ENCODE measurements at places on chromosomes 1 and 21.

DNA sequence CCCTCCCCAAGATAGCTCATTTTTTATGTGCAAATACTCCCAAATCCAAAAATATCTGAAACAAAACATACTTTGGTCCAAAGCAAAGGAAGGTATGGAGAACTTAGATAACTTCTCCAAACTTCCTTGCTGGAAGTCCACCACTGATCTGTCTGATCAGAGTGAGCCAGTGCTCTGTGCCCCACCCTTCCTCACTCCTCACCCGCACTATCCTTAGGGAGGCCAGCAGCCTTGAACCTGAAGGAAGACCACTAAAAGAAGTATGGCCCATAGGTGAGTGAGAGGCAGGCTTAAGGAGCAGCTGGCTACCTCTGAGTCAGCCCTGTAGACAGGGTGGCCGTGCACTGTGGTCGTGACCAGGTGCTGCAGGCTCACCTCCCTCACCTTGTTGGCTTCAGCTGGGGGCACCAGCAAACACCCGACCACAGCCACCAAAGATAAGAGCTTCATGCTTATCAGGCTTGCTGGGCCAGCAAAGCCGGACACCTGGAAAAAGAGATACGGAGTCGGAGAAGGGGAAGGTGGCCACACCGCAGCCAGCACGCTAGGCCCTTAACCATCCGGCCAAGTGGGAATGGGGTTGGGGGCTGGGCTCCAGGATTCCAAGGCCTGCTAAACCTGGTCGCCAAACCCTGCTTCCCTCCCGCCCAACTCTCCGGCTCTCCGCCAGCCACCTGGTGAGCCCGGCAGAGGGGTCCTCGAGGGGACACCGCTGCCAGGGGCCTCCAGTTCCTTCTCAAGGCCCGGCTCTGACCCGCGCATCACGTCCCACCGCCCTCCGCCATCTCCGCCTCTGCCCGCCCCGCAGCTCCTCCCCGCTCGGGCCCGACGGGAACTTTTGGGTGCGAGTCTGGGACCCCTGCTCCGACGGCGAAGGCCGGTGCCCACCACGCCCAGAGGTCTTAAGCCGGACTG, 543 bp downstream of the TMEM9 start:
- no peak for DNase-seq

DNA sequence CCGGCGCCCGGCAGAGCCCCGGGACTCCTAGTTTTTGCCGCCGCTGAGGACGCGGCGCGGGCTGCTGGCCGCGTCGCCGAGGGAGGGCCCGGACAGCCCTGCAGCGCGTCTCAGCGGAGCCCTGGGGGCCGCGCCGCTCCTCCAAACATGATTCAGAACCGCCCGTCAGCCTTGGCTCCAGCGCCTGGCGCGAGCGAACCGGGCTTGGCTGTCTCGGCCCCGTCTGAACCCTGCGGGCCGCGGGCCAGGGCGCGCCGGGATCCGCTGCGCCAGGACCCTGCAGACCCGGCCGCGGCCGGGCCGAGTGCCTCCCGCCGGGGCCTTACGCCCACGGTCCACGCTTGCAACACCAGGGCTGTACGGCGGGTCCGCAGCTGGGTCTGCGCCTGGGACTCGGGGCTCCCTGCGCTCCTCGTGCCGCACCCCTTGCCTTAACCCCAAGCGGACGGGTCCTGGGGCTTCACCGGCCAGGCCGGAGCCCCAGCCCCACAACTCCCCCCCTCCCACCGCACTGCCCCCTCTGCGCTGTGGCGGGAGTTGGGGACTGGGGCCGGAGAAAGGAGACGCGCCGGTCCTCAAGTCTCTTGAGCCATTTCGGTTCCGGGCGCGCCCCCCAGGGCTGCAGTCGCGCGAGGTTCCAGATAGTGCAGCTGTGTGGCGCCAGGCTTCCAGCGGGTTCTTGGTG, 48.4 kb upstream of the CD34 start:
- no peak for DNase-seq

DNA sequence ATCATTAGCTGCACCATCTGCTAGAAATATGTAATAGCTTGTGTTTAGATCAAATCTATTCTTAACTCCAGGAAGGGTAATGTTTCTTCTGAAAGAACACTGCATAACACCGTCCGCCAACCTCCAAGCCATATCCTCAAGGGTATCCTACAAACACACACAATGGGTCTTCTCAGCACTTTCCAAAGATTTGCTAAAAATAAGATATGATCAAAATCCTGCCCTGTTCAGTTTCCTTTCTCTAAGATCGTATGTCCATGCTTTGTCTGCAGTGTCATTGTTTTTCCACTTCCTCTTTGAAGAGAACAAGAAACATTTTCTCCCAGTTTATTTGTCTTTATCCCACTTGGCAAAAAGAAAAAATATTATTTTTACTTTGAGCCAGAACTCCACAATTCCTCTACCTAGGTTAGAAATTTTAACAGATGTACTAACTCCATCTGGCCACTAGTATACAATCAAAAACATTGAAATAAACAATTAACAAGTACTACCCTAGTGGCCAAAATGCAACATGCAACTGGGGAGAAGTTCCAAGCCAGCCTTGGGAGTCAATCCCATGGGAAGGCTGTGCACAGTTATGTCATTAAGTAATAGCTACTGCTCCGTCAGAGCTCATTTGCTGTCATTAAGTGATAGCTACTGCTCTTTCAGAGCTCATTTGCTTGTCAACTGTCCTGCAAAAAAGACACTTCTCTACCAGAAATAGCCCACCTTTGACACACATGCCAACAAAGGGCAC, 37.8 kb downstream of the FRRS1 start:
- DNase-seq: no peak

DNA sequence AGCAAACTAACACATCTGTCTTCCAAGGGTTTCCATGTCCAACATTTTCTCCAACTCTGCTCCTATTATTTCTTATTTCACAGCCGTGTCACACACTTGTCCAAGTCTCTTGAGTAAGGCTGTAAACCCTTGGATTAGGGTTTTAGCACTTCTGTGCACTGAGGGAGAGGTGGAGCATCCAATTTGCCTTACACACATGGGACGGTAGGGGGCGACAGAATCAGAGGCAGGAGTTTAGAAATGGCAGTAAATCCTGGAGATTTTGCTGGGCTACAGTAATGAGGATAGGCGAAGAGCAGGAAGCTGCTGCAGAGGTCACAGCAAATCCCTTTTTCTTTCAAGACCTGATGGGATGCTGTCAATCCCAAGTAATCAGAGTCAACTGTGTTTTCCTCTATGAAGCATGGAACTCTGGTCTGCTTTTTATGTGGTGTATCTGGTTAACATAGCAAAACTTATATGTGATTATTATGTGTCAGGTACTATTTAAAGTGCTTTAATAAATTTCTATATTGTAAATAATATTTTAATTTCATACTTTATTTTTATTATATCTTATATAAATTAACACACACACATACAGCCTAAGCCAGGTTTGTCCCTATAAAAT, 15.4 kb upstream of the LCE5A start:
- no peak for DNase-seq

- DNase-seq: no peak
These were observed 2.8 kb downstream of the ARID4B start for GRCh38 chr1:235325139-235325538.

DNA sequence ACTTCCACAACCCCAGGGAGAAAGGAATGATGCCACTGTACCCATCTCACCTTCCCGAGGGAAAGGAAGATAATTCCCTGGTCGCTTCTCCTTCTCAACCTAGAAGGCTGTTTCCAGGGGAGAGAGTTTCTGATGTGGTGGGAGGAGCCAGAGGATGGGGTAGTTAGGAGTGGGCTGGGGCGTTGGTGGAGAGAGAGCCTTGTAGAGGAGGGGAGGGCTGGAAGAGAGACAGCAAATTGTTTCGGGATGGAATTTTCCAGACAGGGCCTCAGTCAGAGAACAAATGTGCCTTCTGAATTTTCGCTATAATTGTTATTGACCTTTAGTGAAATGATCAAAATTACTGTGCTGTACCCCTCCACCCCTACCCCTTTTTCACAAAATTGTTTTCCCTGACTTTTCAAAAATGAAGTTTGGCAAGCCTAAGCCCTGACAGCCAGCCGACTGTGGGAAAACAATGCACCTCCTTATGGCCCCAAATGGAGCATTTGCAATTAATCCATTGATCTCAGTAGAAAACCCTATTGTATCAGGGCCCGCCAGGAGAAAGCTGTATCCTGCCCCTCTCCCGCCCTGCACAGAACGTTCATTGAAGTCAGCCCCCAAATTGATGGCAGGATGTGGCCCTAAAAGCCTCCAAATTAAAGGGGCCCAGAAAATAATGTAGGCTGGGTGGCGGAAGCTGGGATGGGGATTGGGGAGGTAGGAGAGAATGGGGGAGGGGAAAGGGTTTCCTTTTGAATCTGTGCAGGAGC, 69.1 kb upstream of the JUN start:
- no peak for DNase-seq

DNA sequence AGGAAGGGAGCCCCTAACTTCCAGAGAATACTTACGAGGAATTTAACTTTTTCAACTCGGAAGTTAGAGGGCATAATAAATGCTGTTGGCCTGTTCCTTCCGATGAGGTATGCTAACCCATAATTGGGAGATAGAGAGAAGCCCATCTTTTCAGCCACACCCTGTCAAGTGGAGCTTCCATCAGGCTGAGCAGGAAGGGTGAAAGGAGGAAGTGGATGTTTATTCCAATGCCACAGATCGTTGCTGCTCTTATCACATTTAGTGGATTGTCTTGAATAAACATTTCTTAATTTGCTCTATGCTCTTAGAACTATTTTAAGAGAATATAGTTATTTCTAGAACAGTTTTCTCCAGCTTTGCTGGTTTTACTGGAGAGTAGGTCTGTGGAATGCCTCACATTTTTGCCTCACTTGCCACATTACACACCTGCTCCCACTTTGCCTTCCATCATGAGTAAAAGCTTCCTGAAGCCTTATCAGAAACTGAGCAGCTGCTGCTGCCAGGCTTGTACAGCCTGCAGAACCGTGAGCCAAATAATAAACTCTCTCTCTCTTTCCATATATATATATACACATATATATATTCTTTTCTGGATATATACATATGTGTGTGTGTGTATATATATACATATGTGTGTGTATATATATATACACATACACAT, 60.0 kb upstream of the RGS21 start:
- DNase-seq: no peak

DNA sequence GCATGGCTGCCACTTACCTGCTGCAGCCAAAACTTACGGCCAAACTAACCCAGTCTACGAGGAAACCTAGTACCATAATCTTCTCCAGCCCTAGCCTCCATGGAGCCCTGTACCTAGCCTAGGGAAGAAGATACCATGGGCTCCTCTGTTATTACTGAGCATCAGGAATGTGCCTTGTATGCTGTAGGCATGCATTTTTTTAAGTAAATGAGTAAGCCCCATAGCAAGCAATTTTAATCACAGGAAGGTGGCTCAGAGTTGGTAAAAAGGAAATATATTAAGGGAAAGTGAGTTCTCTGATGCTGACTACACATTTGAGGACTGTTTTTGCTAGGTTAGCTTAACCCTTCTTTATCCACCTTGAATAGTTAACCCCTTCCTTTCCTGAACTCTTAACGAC, 21.2 kb downstream of the NFASC start:
- DNase-seq: no peak

GRCh38 chr1:29213055-29213454, 17.7 kb downstream of the MECR start:
- peak; percentile 10 for DNase-seq

DNA sequence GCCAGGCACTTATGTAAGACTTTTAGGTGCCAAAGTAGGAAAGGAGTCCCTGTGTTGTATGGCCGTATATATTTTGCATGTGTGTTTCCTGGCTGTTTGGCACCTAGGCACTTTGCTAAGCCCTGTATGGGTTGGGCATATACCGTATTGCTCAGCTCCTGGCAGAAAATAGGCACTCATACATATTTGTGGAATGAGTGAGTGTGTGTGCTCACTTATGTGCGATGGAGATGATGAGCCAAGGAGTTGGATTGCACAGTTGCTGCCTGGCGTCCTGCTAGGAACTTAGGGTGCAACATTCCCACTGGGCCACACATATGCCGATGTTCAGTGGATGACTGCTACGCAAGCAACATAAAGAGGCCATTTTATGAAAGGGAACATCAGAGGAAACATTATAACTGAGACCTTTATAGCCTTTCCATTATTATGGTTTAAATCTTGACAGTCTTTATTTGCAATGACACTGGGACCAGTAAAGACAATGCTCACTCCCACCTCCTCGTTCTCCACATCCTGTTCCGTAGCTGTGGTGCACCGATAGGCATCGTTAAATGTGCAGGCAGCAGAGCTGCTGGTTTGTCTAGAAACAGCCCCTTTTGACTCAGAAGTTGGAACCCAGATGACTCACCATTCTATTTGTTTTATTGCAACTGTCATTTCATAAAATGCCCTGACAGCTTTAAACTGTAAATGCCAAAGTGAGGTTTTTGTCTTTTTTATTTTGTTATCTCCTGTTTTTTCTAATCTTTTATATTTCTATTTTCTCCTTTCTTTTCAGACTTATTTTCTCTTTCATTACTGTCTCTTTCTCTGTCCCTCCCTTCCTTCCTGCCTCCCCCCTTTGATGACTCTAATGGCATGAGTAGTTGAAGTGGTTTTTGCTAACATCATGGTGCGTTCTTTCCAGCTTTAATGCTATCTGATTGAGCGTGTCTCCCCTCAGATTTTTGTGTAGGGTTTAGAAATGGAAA, 36.1 kb downstream of the PEX14 start:
- DNase-seq: no peak

GRCh38 chr21:37257511-37257966, 9.6 kb downstream of the VPS26C start:
- no peak for DNase-seq

- no peak for DNase-seq
These were observed 15.5 kb downstream of the HSD3B2 start for GRCh38 chr1:119430486-119430885.

DNA sequence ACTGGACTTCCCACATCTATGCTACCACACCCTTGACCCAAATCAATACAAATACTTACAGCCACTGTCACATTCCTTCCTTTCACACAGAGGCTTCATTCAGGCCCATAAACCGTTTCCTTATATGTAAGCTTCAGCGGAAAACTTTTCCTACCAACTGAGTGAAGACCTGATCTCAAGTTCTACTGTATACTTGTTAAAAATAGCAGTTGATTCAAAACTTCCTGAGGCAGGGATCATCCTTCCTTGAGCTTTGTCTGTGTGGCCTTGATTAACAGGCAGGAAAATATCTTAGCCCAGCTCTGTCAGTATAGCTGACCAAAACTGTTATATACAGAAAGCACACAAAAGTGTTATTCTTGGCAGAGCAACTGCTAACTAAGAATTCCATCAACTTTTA, 42.7 kb downstream of the DENND2C start:
- no peak for DNase-seq

DNA sequence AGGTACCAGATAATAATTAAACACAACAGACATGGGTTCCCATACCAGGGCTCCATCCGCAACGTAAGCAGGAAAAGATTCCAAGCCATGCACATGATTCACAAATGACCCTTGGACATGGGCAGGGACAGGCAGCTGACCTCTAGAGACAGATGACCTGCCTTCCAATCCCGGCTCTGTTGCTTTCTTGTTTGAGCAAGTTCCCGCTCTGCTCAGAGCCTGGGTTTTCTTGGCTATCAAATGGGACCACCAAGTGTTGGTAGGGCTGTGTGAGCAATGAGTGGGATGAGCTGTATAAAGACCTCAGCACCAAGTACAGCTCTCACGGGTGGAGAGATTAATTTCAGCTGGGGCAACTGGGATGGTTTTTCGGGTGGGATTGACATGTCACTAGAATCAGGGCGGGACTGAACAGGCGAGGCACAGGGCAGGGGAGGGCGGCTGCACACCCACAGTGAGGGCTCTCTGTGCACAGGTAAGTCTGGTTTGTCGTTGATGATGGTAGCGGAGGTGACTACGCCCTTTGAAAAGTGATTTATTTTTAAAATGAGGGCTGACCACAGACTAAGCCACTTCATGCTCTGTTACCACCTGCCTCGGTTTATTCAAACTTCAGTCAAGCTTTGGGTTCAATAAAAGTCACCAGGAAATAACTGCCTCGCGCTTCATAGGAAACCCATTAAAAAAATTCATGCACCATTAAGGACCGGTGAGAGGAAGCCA, 57.5 kb upstream of the IFFO2 start:
- no peak for DNase-seq

Measured in amygdala (tissue), 56 donors.